CD8-positive, alpha-beta T cell (primary cell): ENCODE measurements at places on chromosomes 1 and 21.

DNA sequence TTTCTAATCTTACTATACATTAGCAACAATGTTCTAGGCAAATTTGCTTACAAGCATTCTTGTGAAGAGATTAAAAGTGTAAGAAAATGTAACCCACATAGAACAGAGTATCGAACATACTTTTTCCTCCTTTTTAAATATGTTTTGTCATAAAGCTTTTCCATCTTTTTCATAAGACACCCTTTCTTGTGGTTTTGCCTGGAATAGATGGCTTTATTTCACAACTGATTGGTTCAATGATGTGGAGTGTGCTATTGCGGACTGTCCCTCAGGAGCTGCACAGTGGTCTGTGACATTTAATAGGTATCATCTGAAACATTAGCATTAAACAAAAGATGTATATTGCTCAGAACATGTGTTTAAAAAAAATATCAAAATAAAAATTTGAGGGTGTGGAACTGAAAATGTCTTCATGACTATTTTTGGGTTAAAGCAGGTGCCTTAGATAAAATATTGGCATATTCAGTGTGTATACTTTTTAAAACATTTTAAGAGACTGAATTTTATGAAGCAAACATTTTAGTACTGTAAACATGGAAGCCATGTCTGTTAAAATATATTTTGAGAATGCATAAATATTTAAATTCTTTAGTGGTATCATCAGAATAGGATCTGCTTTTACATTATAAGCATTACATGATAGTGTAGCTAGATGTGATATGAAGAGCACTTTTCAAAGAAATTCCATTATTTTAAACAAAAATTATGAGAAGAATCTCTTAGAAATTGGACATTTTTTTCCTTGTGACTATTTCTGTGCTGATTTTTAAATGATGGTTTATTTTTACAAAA lies 48.3 kb upstream of the C1orf146 start:
- no peak for DNase-seq

DNA sequence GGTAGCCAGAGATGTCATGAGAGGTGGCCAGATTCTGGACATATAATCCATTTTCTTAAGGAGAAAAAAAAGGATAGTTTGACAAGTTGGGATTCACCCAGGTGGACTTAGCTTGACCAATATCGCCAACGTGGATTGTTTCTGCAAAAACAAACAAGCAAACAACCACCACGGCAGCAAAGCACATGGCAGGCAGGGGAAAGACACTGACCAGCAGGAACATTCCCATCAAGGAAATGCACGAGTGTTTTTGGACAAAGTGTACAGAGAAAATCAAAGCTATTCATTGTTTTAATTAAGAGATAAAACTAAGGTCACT lies 9.1 kb upstream of the PLA2G2C start:
- DNase-seq, result no peak

- no peak for DNase-seq
Observed at GRCh38 chr1:115757326-115757725, 11.2 kb downstream of the CASQ2 start.

- peak; percentile 48 for DNase-seq
Observed at GRCh38 chr1:3518256-3518655, 63.8 kb downstream of the ARHGEF16 start.

- DNase-seq, result no peak
Observed at GRCh38 chr1:22122273-22123070, 20.4 kb downstream of the WNT4 start.

- peak; percentile 71 for DNase-seq
Observed at GRCh38 chr21:44428281-44428960, 26.9 kb upstream of the LRRC3 start.

DNA sequence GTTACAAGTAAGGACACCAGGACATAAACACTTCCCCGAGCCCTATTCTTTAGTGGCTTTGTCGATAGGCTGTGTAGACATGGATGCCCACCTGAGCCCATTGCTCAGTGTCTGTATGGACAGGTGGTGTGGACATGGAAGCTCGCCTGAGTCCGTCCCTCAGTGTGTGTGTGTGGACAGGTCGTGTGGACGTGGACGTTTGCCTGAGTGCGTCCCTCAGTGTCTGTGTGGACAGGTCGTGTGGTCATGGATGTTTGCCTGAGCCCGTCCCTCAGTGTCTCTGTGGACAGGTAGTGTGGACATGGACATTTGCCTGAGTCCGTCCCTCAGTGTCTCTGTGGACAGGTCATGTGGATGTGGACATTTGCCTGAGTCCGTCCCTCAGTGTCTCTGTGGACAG lies 38.7 kb upstream of the COL6A2 start:
- no peak for DNase-seq

DNA sequence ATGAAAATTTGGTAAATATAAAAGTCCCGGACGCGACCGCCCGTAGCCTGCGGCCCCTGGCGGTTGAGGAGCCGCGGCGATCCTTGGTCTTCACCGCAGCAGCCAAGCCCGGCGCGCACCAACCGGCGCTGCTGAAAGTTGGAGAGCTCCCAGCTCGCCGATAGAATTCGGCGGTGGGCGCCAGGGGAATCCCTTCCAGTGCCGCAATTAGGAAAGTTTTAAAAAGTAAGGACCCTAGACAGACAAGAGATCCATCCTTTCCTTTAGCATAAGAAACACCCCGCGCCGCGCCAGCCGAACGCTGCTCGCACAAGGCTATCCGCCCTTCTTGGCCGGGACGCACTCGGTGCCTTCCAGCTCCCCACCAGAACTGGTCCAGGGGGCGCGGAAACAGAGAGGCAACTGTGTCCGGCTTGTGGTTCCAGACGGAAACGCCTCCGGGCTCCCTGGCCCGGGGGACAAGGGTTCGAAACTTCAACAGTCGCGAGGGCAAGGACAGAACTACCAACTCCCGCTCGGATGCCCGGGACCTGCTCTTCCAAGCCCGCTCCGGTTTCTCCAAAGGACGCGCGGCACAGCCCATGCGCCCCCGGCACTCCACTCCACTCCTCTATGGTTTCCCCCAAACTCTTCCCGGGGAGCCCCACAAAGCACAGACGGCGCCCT lies 1.7 kb downstream of the FAM78B start:
- DNase-seq, result no peak

- no peak for DNase-seq
Observed at GRCh38 chr1:185244015-185244747, 72.9 kb downstream of the IVNS1ABP start.

DNA sequence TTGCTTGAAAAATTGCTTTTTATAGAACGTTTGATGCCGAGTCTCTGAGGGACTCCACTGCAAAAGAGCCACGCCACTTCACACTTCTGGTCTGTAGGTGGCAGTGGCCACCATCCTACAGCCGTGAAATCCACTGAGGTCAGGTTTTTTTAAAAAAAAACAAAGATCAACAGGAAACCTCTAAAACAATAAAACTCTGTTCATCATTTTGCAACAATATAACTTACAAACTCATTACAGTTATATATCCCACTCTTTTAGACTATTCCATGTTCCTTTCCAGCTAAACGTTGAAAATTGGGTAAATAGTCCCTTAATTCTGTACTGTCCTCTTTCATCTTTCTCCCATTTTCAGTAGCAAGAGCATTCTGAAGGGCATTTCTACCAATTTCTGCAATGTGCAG lies 64.6 kb upstream of the FMN2 start:
- no peak for DNase-seq

DNA sequence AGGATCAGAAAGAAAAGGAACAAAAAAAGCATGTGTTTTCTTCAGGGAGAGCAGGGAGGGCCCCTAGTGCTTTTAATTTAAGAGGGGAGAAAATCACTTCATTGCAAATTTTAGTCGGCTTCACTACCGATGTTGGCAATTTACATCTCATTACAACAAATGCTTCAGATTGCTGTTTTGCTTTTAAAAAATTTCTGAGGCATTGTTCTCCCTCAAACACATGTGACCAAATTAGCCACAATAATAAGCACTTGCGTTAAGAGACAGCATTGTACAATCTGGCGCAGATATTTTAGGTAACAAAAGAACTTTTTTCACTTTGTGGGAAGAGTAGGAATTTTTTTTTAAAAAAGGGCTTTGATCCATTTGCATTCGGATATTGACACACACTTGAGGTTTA lies 29.8 kb downstream of the BEND5 start:
- DNase-seq, result no peak

DNA sequence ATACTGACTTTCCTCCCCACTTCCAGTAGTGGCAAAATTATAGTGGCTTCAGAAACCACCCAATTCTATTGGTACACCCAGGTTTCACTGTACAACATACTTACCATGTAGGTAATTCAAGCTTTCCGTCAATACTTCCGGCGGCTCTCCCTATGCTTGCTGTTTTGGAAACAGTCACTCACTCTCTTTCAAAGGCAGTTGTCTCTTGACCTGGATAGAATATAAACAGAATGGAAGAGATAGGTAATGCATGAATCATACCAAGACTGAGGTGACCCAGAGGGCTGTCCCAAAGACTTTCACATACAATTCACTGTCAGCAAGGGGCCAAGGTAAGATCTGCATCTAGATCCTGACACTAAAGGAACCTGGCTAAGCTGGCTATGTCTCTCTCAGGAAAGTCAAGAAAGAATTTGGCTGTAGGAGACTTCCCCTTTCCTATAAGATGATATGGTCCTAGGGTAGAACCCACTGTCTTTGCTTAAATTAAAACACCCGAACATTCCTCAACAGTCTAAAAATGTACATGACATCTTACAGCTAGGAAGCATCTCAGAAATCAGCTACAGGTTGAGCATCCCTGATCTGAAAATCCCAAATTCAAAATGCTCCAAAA lies 59.6 kb downstream of the LUZP1 start:
- DNase-seq, result no peak

- DNase-seq, result no peak
Observed at GRCh38 chr21:32311621-32312020, 13.0 kb downstream of the MRAP start.

DNA sequence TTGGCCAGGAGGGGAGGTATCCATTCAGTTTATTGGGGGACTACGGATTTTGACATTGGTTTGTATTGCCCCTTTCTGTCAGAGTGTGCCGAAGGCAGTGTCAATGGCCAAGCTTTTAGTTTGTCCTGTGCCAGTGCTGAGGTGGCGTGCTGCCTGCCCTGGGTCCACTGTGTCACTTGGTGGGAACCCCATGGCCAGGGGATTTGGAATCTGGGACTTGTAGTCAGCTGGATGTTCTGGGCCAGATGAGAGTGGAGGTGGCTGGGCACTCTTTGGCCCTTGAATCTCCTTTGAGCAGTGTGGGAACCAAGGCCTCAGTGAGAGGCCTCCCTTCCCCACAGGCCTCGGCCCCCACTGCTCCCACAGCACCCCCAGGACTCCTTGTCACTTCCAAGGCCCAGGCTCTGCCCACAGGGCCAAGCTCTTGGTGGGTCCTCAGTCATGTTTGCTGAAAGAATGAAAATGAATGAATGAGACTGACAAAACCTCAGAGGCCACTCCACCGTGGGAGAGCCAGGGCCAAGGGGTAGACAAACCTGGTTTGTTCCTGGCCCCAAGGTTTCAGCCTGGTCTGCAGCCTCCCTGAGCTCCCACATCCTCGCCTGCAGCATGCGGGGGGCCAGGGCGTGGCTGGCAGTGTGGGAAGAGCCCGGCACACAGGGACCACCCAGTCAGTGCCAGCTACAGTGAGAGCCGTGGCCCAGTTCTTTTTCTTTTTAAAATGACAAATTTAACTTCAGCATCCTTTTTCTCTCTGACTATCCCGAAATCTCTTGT lies 412.2 kb downstream of the MATN1 start:
- no peak for DNase-seq

DNA sequence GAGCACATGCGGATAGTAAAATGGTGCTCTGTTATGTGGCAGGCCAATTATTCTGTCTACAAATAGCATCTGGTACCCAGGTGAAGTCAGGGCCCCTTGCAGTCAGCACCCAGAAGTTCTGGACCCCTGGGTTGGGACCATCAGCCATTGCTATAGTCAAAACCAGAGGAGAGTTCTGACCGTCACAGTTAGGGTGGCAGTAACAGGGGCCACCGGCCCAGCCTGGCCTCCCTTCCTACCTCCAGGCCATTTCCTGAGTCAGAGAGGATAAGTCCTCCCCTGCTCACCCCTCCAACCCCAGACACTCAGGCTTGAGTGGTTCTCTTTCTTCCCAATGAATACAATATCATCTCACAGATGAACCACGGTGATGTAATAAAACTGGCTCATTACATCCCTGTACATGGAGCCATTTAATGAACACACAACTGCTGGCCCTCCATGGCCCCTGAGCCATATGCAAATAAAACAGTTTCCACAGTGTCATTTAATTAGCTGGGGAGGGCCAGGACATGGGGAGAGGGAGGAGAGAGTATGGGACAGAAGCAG lies 673.6 kb downstream of the MATN1 start:
- no peak for DNase-seq

GRCh38 chr21:40837456-40837855 lies 9.5 kb downstream of the DSCAM start:
- no peak for DNase-seq

GRCh38 chr1:163747855-163748254 lies 426.1 kb downstream of the NUF2 start:
- DNase-seq, result no peak

- DNase-seq, result no peak
Observed at GRCh38 chr1:53891678-53892077, 2.1 kb upstream of the YIPF1 start.

GRCh38 chr1:150165622-150166612 lies 16.2 kb downstream of the PLEKHO1 start:
- peak; percentile 66 for DNase-seq

DNA sequence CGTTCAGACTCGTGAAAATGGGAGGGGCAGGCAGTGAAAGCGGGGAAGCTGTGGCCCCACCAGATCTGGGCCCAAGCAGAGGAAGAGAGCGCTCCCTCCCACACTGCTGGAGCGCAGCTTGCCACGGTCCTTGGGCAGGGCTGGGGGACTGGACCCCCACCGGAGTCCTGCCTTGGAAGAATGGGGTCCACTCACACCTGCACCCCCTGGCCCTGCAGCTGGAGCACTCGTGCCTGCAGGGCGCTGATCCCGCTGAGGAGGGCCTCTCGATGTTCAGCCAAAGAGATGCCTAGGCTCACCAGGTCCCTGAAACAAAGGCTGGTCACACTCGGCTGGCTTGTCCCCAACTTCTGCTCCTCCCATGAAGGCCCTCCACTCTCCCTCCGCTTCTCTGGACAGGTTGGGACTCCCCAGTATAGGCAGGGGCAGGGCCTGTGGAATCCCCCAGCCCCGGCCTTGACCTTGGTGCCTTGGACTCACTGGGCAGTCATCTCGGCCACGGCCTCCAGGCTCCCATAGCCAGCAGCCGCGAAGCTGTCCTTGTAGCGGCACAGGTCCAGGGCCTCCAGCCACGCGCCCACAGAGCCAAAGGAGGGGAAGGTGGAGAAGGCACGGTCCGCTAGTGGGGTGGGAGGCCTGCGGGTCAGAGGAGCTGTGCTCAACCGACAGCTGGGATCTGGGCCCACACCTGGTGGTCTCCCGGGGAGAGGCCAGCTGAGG lies 26.0 kb downstream of the CDCA8 start:
- DNase-seq, result no peak

DNA sequence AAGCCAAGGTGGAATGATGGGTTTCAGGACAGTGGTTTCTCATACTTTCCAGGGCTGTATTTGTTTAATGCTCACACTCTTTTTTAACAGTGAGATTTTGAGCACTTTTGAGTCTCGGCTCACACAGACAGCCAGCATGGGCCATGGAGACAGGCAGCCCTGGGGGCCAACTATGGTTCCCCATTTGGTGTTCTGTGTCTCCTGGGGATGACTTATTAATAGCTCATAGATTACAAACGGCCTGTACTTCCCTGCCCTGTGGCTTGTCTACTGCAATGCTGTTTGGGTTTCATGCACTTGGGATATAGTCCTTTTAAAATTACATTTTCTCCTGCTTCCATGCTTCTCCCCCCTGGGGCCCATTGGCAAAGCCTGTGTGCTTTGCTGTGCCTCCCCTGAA lies 178.3 kb downstream of the KCNJ6 start:
- DNase-seq, result no peak

- no peak for DNase-seq
Observed at GRCh38 chr1:38997901-38998190, 6.8 kb downstream of the AKIRIN1 start.

GRCh38 chr1:54499360-54500106 lies 48.5 kb upstream of the ACOT11 start:
- DNase-seq, result no peak
